ENCODE measurements at places on chromosomes 6 and 20. TPM values are rescaled to one million over a fixed set of nuclear protein-coding genes. Genes with fewer than 3 reads are reported as not detected.

DNA sequence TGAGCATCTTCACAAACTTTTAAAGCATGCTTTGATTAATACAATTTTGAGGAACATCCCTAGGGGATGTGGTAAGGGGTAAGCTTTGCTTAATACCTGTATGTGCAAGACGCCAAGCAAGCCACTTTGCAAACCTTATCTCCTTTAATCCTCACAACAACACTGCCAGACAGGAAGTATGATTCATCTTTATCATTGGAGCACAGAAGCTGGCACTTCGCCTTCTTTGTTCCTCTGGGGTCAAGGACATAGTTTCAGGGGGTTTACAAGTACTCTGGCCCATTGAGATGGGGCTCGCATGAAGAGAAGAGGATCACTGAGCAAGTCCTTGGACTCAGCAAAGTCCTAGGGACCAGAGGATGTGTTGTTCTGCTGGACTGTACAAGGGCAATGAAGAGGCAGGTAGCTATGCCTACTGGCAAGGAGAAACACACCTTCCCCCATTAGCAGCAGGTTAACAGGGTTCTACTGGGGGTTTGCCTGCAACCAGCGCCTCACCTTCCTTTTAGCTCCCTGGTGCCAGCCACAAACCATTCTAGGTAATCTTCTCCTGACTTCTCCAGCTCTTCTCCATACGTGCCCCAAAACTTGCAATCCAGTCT is 8.8 kb downstream of the TMEM244 start:
- H3K27me3 ChIP-seq, result no peaks in the 10 kb centered on the region
- H3K4me3 ChIP-seq, result no peak overlapping the region
- H3K27ac ChIP-seq, result no peak overlapping the region
- no peak for DNase-seq
- no peaks in the 10 kb centered on the region for H3K36me3 ChIP-seq

DNA sequence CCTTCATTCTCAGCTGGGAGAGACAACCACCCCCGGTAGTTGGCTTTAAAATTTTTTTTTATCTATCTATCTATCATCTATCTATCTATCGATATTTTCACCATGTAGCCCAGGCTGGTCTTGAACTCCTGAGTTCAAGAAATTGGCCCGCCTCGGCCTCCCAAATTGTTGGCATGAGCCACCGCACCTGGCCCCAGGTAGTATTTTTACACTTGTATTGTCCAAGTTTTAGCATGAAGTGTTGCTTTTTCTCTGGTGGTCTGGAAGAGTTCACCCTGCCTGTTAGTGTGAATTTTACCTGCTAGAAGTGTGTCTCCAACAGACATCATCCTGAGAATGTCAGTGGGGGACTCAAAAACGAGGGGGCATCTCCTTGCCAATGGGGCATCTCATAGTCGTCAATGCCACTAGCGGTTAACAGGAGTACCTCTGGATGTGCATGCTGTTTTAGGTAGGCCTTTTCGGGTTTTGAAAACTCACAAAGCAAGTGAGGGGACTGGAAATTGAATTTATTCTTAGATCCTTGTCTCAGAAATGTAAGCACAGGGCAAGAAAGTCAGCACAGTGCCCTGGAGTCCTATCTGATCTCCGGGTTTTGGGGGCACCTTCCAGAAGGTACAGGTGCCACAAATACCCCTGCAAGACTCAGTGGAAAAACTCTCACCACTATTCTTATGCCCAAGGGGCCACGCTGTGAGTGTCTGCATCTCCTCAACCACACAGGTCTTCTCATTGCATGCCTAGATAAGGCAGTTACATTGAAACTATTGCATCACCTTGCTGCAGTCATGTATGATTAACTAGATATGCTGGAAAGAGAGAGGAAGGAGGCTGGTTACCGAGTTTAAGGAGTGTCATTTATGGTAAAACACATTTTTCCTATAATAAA is 37.1 kb downstream of the TNFAIP3 start:
- H3K36me3 ChIP-seq, result no peaks in the 10 kb centered on the region
- no peaks in the 10 kb centered on the region for H3K4me1 ChIP-seq
- H3K27me3 ChIP-seq, result no peaks in the 10 kb centered on the region
- no peak for DNase-seq

GRCh38 chr6:38131527-38131965 is 312.0 kb downstream of the ZFAND3 start:
- no peak for DNase-seq
- H3K27ac ChIP-seq, result no peak overlapping the region
- no peaks in the 10 kb centered on the region for H3K4me1 ChIP-seq
- no peaks in the 10 kb centered on the region for H3K27me3 ChIP-seq
- H3K36me3 ChIP-seq, result no peaks in the 10 kb centered on the region

- H3K36me3 ChIP-seq, result no peaks in the 10 kb centered on the region
- no peak overlapping the region for H3K4me3 ChIP-seq
- no peak for DNase-seq
- H3K27ac ChIP-seq, result no peak overlapping the region
These were observed 65.8 kb downstream of the SYTL3 start for GRCh38 chr6:158715330-158716311.

GRCh38 chr20:54681869-54682268 is 206.5 kb downstream of the DOK5 start:
- no peak overlapping the region for H3K27ac ChIP-seq
- H3K4me1 ChIP-seq, result no peaks in the 10 kb centered on the region
- DNase-seq, result no peak
- H3K36me3 ChIP-seq, result no peaks in the 10 kb centered on the region
- H3K27me3 ChIP-seq, result no peaks in the 10 kb centered on the region

DNA sequence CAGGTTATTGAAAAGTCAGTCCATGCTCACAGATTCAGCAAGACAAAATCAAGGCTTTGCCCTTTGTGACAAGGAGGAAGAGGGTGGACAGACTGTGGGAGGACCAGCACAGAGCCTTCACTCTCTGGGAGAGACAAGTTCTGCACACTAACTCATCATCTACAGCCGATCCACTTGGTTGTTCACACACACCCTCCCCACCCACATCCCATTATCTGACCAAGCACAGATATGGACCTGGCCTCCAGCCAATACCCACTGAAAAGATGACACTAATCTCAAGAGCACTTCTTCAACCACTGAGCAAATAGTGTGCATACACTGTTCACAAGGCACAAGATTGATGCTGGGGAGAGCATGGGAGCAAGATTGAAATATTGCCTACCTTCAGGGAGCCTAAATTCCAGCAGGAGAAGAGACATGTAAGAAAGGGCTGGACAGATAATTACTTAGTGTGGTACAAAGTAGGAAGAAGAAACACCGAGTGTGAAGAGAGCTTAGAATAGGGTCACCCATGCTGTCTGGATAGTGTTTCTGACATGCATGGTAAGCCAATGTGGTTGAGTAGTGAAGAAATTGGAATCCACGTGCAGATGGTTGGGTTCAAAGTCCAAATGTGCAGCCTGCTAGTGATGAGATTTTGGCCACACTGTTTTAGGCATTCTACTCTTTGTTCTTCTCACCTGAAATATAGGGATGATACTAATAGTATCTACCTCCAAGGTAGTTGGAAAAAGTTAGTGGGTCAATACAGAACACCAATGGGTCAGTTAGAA is 21.7 kb upstream of the IL17A start:
- no peak for DNase-seq
- H3K4me1 ChIP-seq, result no peaks in the 10 kb centered on the region

DNA sequence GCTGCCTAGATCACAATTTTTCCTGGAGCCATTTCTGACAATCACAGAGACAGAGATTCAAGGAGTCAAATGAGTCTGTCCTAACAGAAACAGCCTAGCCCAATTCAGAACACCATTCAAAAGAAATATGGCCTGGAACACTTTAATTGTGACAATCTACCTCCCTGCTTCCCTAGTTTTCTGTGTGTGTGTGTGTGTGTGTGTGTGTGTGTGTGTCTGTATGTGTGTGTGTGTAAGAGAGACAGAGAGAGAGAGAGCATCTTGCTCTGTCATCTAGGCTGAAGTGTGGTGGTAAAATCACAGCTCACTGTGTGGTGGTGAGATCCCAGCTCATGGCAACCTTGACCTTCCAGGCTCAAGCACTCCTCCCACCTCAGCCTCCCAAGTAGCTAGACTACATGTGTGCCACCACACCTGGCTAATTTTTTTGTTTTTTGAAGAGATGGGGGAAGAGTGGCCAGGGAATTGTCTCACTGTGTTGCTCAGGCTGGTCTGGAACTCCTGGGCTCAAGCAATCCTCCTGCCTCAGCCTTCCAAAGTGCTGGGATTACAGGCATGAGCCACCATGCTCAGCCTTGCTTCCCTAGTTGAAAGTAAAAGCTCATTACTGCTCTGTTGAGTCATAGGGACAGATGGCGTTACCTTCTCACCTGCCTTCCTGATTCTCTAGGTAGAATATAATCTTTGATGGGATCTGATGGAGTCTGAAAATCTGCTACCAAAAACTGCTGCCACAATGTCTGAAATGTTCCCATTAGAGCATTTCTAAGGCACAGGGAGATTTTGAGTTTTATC is 89.6 kb upstream of the BEND6 start:
- no peak overlapping the region for H3K4me3 ChIP-seq
- DNase-seq, result no peak
- no peak overlapping the region for H3K27ac ChIP-seq
- no peaks in the 10 kb centered on the region for H3K27me3 ChIP-seq

GRCh38 chr6:160055378-160055777 is 66.2 kb upstream of the SLC22A1 start:
- H3K4me3 ChIP-seq, result no peak overlapping the region
- H3K27ac ChIP-seq, result no peak overlapping the region

DNA sequence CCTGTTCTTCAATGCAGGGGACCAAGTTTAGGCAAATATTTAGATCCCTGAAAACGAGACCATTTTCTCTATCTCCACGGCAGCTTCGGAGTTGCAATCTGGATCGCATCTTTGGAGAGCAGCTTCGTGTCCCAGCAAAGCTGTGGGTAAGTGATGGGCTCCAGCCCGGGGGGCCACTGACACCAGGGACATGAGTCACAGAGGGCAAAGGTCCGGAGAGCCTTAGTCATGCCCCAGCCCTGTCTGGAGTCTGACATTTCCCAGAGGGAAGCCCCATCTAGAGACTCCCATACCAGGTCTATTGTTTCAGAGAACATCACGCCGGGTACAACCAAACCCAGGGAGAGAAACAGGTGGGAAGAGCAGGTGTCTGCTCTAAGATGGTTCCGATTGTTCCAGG is 95.9 kb downstream of the NFATC2 start:
- DNase-seq, result no peak
- no peaks in the 10 kb centered on the region for H3K4me1 ChIP-seq
- no peak overlapping the region for H3K27ac ChIP-seq

- no peak overlapping the region for H3K27ac ChIP-seq
- no peaks in the 10 kb centered on the region for H3K4me1 ChIP-seq
- DNase-seq, result no peak
These were observed 11.3 kb upstream of the SRSF6 start for GRCh38 chr20:43446361-43446879.

- H3K4me1 ChIP-seq, result peaks cover 7% of the 10 kb centered on the region
- DNase-seq, result no peak
- H3K36me3 ChIP-seq, result no peaks in the 10 kb centered on the region
- H3K27ac ChIP-seq, result no peak overlapping the region
These were observed 20.7 kb upstream of the TOX2 start for GRCh38 chr20:43893930-43894329.

GRCh38 chr6:16712931-16713484 is 48.3 kb downstream of the ATXN1 start:
- DNase-seq, result no peak
- H3K27ac ChIP-seq, result no peak overlapping the region
- H3K36me3 ChIP-seq, result no peaks in the 10 kb centered on the region
- no peak overlapping the region for H3K4me3 ChIP-seq

GRCh38 chr6:41939848-41940758 is 1.5 kb downstream of the CCND3 start:
- H3K27me3 ChIP-seq, result no peaks in the 10 kb centered on the region
- no peak for DNase-seq
- no peak overlapping the region for H3K27ac ChIP-seq
- no peaks in the 10 kb centered on the region for H3K36me3 ChIP-seq

DNA sequence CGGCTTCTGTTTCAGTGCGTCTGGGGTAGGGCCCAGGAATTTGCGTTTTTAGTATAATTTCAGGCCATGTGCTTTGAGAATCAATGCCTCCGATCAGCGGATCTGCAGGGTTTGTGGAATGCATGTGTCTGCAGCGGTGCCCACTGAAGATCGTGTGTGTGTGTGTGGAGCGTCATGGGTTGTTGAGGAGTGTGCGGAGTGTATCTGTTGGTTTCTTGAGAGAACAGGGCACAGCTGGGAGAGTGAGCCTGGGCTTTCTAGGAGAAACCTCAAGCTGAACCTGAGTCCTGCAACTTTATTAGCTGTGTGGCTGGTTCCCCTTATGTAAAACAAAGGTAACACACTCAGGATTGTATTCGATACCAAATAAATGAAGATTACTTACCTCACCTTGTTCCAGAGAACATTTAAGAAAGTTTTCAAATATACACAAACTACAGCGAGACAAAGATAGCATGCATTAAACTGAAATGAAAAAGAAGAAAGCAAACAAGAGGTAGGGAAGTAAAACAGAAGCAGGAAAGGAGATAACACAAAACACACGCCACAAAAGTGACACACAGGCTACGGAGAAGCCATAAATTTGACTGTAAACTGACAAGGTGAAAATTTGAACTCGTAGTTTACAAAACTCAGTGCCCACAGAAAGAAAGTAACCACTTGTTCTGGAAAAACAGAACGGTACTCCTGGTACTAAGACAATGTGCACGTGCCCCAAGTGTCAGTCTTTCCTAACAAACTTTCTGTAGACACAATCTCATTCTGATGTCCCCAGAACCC is 28.8 kb downstream of the PDE10A start:
- no peak overlapping the region for H3K27ac ChIP-seq
- H3K4me1 ChIP-seq, result peaks cover 18% of the 10 kb centered on the region
- DNase-seq, result no peak
- no peaks in the 10 kb centered on the region for H3K27me3 ChIP-seq
- H3K36me3 ChIP-seq, result no peaks in the 10 kb centered on the region

- no peak for DNase-seq
- H3K4me3 ChIP-seq, result no peak overlapping the region
- H3K36me3 ChIP-seq, result peaks cover 24% of the 10 kb centered on the region
- H3K27ac ChIP-seq, result 0 out of 2 replicates have a peak overlapping the region, but pooled peaks have one; percentile 11
- no peaks in the 10 kb centered on the region for H3K27me3 ChIP-seq
These were observed 55.6 kb downstream of the EZR start for GRCh38 chr6:158763434-158764182.

GRCh38 chr20:9119776-9120175 is 50.9 kb downstream of the PLCB4 start:
- H3K4me1 ChIP-seq, result no peaks in the 10 kb centered on the region
- no peak overlapping the region for H3K4me3 ChIP-seq
- H3K36me3 ChIP-seq, result no peaks in the 10 kb centered on the region
- no peaks in the 10 kb centered on the region for H3K27me3 ChIP-seq
- no peak overlapping the region for H3K27ac ChIP-seq

Gene COL11A2
- 3.5 TPM for total RNA-seq

Gene GABRR1
- total RNA-seq, result 0.17 TPM

Gene FKBP5
- total RNA-seq, result 40.4 TPM

Gene TCP11
- total RNA-seq, result not detected

Gene C20orf144
- total RNA-seq, result 0.23 TPM

Gene FLRT3
- 0.80 TPM for total RNA-seq

Gene SIRPB1
- 0.54 TPM for total RNA-seq

Gene COL19A1
- not detected for total RNA-seq

Gene HRH3
- total RNA-seq, result 4.5 TPM

Gene RNF146
- total RNA-seq, result 28.8 TPM

Gene RAB44
- not detected for total RNA-seq

Gene SALL4
- total RNA-seq, result 231 TPM

Gene MATN4
- total RNA-seq, result 4.0 TPM
